ENCODE measurements at places on chromosomes 2 and 18. TPM values are rescaled to one million over a fixed set of nuclear protein-coding genes. Genes with fewer than 3 reads are reported as not detected.

The ATP9B gene
- total RNA-seq, result 69.6 TPM

The NAT8 gene
- total RNA-seq, result not detected

GRCh38 chr2:218798767-218799504, 17.0 kb downstream of the CYP27A1 start:
- no peak for DNase-seq

The RAD51AP2 gene
- total RNA-seq, result not detected

- DNase-seq, result no peak
Observed at GRCh38 chr2:151840216-151841046, 12.2 kb upstream of the ARL5A start.

DNA sequence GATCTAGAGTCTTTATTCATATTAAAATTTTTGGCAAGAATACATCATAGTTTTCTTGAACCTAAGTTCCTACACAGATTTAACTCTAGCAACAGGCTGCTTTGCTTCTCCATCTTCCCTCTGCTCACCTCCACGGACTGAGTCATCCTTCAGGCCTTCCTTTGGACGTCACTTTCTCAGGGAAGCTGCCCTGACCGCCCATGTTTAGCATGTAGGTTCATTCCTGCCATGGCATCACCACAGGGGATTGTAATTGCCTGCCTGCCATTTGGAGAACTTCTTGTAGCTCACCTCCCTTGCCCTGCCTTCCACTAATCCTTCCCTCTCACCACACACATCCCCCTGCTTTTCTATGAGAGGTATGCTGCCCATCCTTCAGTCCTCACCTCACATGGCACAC, 43.9 kb upstream of the B3GNT2 start:
- no peak for DNase-seq

DNA sequence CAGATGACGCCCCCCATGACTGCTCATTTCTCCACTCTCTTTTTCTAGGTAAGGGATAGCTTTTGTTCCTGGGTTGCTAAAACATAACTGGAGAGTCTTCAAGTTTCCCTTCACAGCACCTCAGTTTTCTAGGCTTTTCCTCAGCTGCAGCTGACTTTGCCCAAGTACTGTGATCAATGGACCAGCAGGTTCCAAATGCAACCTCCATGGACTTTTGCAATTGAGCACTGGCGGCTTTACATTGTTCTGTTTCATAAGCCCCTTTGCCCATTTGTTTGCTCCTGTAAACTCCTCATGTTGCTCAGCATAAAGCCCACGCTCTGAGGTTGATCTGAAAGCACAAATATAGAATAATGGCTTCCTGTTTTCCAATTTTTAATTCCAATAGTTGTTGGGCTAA, 291.6 kb downstream of the IRS1 start:
- no peak for DNase-seq

The GPBAR1 gene
- 1.5 TPM for total RNA-seq

DNA sequence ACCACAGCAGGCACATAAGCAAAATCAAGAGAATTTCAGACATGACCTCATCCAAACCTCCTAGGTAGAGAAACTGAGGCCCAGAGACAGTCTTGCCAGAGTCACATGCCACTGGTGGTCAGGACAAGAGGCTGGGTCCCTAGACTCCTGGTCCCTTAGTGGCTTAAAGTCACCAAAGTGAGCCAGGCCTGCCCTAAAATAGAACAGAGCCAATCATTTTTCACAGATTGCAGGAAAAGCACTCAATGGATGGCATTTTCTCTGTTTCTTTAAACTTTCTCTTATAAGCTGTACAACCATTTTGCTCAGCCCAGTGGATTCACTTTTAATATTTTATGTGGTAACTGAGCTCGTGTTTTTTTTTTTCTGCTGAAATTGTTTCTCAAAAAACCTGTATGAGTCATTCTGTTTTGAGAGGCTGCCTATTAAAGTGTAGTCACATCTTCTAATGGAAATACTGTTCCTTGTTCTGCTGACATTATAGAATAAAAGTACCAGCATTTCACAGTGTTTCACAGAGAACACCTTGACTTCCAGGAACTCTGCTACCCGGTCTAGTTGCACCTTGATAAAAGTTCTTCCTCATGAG, 29.6 kb downstream of the STEAP3 start:
- DNase-seq, result no peak

DNA sequence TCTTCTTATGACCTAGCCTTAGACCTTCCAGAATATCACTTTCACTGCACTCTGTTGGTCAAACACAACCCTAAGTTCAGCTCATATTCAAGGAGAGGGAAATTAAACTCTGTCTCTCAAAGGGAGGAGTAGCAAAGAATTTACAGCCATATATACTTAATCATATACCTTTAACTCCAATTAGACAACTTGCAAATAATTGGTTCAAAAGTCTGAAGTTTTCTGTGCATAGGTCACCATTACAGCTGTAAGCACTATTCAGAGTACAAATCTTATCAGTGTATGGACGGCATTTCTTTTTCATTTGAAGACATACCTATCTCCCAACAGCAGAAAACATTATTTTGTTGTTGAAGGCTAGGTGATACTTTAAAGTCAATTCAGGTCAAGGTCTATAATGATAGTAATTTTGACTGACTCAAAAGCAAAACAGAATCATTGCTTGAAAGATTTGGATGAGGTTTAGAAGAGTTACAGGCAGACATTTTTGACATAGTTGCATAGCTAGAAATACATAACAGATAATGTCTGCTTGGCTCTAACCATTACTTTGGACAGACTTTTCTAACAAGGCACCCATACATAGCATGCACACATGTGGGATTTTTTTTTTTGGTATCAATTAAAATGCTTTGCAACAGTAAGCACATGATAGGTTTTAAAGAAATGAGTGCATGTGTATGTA, 131.5 kb downstream of the CPS1 start:
- no peak for DNase-seq

GRCh38 chr2:8985561-8986326, 17.7 kb downstream of the MBOAT2 start:
- no peak for DNase-seq

- no peak for DNase-seq
Observed at GRCh38 chr2:149544692-149545091, 42.9 kb downstream of the MMADHC start.

The ARMC9 gene
- total RNA-seq, result 16.0 TPM

The SLC19A3 gene
- 1.9 TPM for total RNA-seq

GRCh38 chr2:177758591-177759371, 313.8 kb downstream of the PDE11A start:
- no peak for DNase-seq

- no peak for DNase-seq
Observed at GRCh38 chr18:55739488-55739887, 151.5 kb upstream of the TCF4 start.

The CD226 gene
- total RNA-seq, result 2.4 TPM

DNA sequence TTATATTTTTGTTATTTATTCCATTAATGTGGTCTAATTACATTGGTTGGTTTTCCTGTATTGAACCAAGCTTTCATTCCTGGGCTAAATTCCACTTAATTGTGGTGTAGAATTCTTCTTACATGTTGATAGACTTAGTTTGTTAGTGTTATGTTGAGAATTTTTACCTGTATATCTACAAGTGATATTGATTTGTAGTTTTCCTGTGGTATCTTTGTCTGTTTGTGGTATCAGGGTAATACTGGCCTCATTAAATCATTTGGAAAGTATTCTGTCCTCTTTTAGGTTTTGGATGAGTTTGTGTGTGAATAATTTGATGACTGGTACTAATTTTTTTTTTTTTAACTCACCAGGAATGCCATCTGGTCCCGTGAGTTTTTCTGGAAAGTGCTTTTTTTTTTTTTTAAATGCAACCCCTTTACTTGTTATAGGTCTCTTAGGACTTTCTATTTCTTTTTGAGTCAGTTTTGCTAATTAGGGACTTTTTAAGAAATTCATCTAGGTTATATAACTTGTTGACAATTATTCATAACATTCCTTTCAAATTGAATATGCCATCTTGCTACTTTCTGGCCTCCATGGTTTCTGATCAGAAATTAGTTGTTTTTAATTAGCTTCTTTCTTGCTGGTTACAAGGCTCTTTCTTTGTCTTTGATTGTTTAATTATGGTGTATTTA, 232.8 kb downstream of the CCDC85A start:
- DNase-seq, result no peak

DNA sequence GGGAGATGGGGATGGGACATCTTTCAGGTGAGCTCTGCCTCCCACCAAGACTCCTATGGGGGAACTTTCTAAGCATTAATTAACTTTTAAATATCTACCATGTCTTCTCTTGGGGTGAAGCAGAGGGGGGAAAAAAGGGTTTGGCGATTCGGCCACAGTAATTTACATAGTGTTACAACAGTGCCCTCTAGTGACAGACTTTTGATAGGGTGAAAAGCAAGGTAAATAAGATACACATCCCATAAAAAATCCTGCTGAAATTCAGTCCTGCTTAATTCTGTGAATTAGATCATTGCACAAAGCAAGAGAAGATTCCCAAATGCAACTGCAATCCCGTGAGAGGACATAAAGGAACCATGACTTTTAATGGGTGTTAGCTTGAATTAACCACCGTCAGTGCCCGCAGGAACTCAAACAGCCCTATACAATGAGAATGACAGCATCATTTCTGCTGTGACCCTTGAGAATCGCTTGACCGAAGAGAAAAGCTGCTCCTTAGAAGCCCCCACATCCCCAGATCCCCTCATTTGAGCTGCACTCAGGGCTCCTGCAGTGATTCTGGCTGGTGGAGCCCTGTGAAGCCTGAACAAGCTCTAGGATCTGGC, 32.8 kb downstream of the FAM124B start:
- DNase-seq, result no peak

The FTCDNL1 gene
- 1.5 TPM for total RNA-seq
